NCI-H524 (cell line): ENCODE measurements at places on chromosomes 4 and X.

GRCh38 chrX:30881797-30882196 is 7.3 kb downstream of the TAB3 start:
- DNase-seq = no peak

GRCh38 chrX:86178906-86179305 is 30.7 kb downstream of the DACH2 start:
- DNase-seq = no peak

DNA sequence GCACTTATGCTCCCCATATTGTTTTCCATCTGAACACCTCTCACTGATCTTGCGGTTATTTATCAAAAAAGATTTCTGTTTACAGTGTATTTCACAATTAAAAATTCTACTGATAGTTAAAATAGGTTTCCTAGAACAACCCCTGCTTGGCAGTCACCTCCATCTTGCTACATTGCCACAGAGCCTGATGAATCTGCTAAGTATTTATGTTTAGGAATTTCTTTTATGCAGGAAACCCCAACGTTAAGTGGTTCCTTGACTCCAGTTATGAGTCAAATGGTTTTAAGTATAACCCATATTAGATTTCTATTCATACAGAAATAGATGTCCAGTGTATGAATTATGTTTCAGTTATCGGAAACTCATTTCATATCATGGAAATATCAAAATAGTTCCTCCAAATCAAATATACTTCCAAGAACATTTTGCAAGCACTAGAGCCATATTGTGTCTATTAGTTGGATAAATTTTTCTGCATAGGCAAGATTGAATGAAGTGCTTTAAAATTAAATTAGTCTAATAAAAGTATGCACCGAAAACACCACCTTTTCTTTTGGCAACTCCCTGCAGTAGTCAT is 20.6 kb downstream of the GALNT7 start:
- no peak for DNase-seq

GRCh38 chr4:101500742-101501141 is 153.4 kb upstream of the PPP3CA start:
- DNase-seq = no peak

- DNase-seq = no peak
These were observed 81.4 kb upstream of the IGFBP7 start for GRCh38 chr4:57191523-57192034.

GRCh38 chr4:45640281-45640680 is 483.6 kb downstream of the GABRG1 start:
- DNase-seq = no peak

- no peak for DNase-seq
These were observed 34.5 kb downstream of the RPS6KA6 start for GRCh38 chrX:84153538-84153937.

DNA sequence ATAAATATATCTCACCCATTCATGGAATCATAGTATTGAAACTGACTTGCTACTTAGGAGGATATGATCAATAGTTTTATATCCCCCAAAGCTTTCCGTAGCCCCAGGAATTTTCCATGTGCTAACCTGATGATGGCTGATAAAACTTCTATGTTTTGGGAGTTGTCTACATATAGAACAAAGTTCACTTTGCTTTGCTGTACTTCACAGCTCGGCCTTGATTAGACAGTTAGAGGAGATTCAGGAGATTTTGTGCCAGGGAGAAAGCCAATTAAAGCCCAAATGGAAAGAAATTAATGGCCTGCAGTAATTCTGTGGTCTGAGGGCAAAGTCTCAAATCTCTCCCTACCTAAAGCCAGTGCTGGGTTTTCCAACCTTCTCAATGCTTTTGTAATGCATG is 114.9 kb upstream of the SLC34A2 start:
- DNase-seq = no peak

GRCh38 chr4:138275216-138275615 is 33.1 kb upstream of the SLC7A11 start:
- DNase-seq = no peak

DNA sequence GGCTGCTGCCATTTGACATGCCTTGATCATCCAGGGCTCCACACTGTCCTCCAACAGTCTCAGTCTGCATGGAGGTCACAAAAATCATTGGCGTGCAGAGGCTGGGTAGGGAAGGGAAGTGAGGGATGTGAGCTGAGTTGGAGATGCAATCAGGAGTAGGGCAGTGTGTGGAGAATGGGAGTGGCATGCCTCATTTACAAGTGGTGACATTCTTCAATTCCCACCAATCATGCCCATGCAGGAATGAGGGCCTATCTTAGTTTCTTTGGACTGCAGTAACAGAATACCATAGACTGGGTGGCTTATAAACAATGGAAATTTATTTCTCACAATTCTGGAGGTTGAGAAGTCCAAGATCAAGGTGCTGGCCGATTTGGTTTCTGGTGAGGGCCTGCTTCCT is 94.9 kb upstream of the PJA1 start:
- no peak for DNase-seq

GRCh38 chr4:124111922-124112321 is 600.6 kb downstream of the ANKRD50 start:
- peak; percentile 0 for DNase-seq

GRCh38 chr4:37682701-37683401 is 3.3 kb downstream of the RELL1 start:
- DNase-seq = no peak

DNA sequence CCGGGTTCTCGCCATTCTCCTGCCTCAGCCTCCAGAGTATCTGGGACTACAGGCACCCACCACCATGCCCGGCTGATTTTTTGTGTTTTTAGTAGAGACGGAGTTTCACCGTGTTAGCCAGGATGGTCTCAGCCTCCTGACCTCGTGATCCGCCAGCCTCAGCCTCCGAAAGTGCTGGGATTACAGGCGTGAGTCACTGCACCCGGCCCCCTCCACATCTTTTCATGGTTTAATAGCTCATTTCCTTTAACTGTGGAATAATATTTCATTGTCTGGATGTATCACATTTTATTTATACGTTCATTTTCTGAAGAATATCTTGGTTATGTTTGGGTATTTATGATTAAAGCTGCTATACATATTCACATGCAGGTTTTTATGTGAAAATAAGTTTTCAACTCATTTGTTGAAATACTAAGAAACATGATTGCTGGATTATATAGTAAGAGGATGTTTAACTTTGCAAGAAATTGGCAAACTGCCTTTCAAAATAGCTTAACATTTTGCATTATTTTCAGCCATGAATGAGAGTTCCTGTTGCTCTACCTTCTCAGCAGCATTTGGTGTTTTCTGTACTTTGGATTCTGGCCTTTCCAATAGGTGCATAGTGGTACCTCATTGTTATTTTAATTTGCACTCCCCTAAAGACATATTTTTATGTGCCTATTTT is 591.9 kb downstream of the TECRL start:
- no peak for DNase-seq

DNA sequence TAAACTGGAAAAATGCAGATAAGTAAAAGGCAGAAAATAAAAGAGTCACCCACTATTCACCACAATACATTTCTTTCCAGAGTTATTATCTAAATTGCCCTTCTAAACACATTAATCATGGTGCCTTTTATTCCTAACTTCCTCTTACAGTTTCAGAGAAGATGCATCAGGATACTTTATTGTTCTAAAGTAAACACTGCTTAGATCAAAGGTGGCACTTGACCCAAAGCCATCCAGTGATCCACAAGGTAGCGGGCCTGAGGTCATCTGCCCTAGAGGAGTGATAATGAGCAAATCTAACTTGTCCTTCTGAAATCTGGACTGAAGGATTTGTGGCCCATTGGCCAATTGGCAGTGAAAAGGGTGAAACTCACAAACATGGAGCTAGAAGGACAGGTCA is 12.0 kb upstream of the TMEM154 start:
- DNase-seq = no peak

DNA sequence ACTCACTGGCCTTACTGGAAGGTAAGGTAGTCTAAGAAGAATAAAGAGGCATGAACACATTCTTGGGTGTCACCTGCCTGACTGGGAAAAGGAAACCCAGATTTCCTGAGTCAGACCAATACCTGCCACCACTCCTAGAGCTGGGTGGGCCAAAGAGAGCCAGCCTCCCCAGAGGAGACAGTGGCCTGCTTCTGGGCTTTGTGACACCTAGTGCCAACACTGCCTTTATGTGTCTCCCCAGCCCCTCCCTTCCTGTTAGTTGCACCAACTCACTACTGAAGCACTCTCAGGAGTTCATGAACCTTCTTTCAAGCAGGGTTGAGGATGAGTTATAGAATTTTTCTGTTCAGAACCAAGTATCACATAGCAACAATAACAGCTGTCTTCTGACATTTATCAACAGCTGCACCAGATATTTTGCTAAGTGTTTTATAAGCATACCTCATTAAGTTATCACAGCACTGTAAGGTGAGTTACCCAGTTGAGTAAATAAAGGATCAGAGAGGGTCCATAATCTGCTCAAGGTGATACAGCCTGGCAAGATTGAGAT is 77.6 kb upstream of the ETNPPL start:
- no peak for DNase-seq
